ENCODE measurements at places on chromosomes 6 and 20. TPM values are rescaled to one million over a fixed set of nuclear protein-coding genes. Genes with fewer than 3 reads are reported as not detected.
A peak's percentile ranks its signal among the peaks of the same experiment; 100 is the strongest.

GRCh38 chr6:19472153-19472552, 365.0 kb upstream of the ID4 start:
- peak; percentile 87 for DNase-seq

DNA sequence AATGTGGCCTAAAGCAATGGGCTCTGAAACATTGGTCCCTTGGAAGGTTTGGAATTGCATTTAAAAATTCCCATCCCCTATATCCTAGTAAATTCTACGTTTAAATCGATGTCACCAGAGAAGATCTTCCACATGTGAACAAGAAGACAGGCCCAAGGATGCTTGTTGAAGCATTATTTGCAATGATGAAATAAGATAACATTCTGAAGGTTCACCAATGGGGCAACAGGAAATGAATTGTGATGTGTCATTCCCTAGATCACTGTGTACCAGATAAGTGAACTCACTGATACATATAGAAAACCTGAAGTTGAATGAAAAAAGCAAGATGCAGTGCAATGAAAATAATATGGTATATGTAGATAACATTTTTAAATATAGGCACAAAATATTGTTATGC, 464.3 kb upstream of the BTBD3 start:
- no peak for DNase-seq

DNA sequence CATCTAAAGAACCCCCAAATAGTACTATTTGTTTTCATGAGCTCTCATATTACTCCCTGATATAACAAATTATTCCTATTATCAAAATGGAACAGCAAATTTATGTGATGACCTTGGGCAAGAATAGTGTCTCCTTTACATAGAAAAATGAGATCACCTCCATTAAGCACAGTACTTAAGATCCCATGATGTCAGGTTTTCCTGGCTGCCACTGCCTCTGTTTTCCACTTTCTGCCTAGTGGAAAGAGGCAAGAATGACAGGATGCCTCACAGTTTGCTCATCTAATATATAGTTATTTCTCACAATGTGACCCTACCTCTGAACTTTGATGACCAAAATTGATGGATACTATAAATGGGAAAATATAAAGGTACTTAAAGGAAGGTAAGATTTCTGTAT, 260.1 kb upstream of the SGK1 start:
- DNase-seq: no peak

The ANKRD66 gene
- not detected for total RNA-seq

The MOCS1 gene
- total RNA-seq: 13.7 TPM

The BRD2 gene
- 76.3 TPM for total RNA-seq

The TRIM40 gene
- total RNA-seq: not detected

GRCh38 chr20:4225745-4226144, 210.4 kb upstream of the RNF24 start:
- peak; percentile 94 for DNase-seq

- DNase-seq: no peak
These were observed 3.8 kb upstream of the CUL9 start for GRCh38 chr6:43178150-43178549.

The SNAP91 gene
- not detected for total RNA-seq

GRCh38 chr20:20614391-20614790, 98.1 kb downstream of the RALGAPA2 start:
- DNase-seq: no peak

The TMEM14A gene
- 91.0 TPM for total RNA-seq

GRCh38 chr6:144690133-144690532, 405.0 kb downstream of the UTRN start:
- DNase-seq: no peak

The LY6G6C gene
- not detected for total RNA-seq

DNA sequence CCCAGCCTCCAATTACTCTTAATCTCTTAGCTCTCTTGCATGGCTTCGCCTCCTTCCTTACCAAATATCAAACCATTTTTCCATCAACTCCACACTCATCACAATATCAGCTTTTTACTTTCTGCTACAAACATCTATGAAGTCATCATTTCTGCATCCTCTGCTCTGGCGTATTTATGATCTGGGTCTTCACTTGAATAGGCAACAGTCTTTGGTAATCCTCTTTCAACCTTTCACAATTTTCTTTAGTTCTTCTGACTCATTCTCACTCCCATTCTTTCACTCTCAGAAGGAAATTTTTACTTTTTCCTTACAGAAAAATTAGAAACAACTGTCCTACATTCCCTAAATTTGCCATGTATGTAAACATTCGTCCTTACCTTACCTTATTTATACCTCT, 522.4 kb downstream of the HDGFL1 start:
- no peak for DNase-seq

GRCh38 chr6:6788394-6789032, 200.0 kb downstream of the LY86 start:
- no peak for DNase-seq

The LPIN3 gene
- not detected for total RNA-seq

DNA sequence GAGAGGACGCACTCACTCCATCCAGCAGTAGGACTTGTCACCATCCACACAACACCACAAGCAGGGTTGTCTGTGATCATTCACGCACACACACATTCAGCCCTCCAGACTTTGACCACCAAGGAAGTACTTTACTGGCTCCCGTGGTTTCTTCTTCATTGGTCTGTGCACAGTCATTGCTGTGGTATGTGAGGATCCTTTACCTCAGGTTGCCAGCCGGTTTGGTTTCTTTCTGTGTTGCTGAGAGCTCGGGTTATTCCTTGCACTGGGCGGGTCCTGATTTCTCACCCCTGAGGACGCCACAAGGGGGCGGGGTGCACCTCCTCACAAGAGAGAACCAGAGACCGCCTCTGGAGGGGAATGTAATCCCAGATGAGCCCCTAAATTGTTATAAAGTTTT, 11.2 kb downstream of the SLC35A1 start:
- peak; percentile 76 for DNase-seq

- DNase-seq: peak; percentile 86
These were observed 43.7 kb upstream of the MAP7 start for GRCh38 chr6:136593748-136594490.

- peak; percentile 46 for DNase-seq
These were observed 23.8 kb downstream of the MANEA start for GRCh38 chr6:95601133-95601532.

DNA sequence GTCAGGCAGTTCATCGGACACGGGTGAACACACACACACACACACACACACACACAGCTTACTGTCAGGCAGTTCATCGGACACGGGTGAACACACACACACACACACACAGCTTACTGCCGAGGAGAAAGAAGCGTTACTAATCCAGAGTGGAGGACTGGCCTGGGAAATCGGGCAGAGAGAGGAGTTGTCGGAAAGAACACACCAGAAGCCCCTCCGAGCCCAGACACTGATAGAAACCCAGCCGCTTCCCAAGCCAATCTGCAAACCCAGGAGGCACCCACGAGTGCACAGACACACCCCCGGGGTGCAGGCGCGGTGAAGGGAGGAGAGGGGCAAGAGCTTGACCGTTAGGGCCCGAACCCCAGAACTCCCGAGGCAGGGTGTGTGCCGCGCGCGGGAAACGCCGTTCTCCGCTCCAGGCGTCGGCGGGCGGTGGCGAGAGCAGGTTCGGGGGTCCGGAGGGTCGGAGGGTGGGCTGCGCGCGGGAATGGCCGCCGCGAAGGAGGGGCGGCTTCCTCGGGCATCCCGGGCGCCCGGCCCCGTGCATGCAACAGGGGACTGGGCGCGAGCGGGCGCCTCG, 636 bp downstream of the ELOVL2 start:
- no peak for DNase-seq

GRCh38 chr20:62778601-62779416, 17.5 kb upstream of the MRGBP start:
- no peak for DNase-seq

- no peak for DNase-seq
These were observed 152.4 kb upstream of the MAN1A1 start for GRCh38 chr6:119501798-119502483.

The TINAG gene
- total RNA-seq: not detected

GRCh38 chr6:134624781-134625180, 306.9 kb upstream of the SGK1 start:
- DNase-seq: no peak

The MYLK2 gene
- 1.0 TPM for total RNA-seq

- DNase-seq: no peak
These were observed 38.7 kb downstream of the STK38 start for GRCh38 chr6:36508532-36508931.

GRCh38 chr6:67287566-67287965, 1347.5 kb upstream of the ADGRB3 start:
- no peak for DNase-seq

The OXT gene
- total RNA-seq: not detected

GRCh38 chr6:11370191-11371018, 137.9 kb upstream of the NEDD9 start:
- no peak for DNase-seq

- no peak for DNase-seq
These were observed 32.7 kb upstream of the NKX2-4 start for GRCh38 chr20:21430020-21430419.

DNA sequence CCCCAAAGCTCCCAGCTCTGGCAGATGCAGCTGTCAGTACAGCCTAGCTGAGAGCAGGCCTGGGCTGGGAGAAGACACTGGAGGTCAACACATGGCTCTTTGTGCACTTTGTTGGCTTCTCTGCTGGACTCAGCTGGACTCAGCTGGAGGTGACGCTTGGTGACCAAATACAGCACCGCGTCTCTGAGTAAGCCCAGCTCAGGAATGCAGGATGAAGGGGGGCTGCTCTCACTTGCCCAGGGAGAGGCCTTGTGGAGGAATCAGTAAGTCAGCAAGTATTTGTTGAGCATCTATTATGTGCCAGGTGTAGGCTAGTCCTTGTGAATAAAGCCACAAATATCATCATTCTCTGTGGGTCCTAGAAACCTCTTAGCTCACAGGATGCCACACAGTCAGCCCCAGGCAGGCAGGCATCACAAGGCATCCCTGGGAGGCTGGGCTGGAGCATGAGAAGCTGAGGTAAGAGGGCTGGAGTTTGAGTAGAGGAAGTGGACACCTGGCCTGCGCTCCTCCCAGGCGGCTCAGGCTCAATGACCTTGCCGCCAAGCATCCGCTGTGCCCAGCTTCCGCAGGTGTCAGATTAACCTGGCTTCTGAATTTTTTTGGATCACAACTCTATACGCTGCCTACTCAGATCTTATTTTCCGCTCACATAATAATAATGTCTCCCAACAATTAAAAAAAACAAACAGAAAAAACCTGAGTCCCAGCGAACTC, 95.4 kb downstream of the TMEM170B start:
- peak; percentile 88 for DNase-seq

The DEFB132 gene
- total RNA-seq: not detected

GRCh38 chr20:2742934-2743559, 50.5 kb downstream of the EBF4 start:
- peak; percentile 46 for DNase-seq

DNA sequence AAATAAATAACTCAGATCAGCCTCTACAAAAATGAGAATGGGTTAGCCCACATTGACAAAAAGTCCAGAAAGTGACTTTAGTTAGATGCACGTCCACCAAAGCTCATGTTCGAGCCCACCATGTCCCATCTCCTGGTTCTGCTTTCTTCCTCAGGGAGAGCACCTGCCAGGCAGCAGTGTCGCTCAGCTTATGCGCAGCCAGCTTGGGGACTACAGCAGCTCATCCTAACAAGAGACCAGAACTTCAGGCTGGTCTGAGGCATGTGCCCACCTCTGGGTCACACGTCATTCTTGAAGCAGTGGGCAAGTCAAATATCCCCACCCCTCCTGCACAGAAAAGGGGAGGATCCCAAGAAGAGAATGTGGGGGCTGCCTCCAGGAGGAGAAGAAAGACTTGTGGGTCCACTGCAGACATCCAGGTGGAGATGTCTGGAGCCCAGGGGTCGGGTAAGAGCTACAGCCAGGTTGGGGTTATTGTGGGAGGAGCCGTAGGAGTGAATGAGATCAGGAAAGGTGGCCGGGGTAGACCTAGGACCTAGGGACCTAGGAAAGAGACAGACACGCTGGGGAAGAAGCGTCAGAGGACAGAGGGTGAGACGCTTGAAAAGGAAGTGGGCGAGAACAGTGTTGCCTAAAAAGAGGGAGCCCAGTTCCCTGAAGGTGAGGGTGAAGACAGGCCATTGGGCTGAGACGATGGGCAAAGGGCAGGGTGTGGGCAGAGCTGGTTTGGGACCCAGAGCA, 52.5 kb downstream of the SSR1 start:
- no peak for DNase-seq

GRCh38 chr6:7773322-7773721, 47.4 kb downstream of the BMP6 start:
- no peak for DNase-seq

The SOX18 gene
- 70.0 TPM for total RNA-seq

The HRH3 gene
- not detected for total RNA-seq

DNA sequence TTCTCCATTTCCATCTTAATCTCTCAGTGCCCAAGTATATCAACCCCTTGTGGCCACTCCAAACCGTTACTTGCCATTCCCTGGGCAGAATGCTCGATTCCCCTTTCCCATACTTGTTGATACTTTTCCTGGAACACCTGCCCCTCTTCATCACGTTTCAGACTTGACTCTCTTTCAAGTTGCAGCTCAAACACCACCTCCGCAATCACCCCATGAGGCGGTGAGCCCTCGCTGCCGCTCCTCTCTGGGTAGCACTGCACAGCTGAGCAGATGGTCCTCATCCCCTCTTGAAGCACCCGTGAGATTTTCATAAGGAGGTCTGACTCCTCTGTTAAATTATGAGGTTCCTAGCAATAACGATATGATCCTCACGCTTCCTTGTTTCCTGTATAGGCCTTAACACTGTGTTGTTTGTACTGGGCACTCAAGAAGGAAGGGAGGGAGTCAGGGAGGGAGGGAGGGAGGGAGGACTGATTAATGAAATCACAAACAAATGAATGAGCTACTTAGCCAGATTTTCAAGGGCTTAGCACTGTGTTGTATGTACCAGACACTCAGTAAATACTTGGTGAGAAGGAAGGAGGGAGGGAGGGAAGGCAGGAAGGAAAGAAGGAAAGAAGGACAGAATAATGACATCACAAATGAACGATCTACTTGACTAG, 8.0 kb upstream of the UQCC2 start:
- no peak for DNase-seq

DNA sequence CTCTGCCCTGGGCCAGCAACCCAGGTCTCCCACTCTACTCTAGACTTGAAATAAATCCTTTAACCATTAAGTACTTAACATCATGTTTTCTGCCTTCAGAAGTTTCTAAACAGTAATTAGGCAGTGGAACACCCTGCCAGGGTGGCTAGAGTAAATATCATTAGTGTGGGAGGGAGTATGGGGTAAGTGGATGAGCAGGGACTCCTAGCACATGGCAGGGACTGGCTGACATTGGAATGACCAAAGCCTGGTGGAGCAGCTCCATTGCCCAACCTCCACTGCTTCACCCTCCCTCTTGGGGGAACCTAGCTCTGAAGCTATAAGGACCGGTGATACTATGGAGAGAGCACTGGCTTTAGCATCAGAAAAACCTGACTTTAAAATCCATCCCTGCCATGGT, 167.1 kb downstream of the MAFB start:
- DNase-seq: no peak

- no peak for DNase-seq
These were observed 22.3 kb upstream of the APMAP start for GRCh38 chr20:25014816-25015215.

DNA sequence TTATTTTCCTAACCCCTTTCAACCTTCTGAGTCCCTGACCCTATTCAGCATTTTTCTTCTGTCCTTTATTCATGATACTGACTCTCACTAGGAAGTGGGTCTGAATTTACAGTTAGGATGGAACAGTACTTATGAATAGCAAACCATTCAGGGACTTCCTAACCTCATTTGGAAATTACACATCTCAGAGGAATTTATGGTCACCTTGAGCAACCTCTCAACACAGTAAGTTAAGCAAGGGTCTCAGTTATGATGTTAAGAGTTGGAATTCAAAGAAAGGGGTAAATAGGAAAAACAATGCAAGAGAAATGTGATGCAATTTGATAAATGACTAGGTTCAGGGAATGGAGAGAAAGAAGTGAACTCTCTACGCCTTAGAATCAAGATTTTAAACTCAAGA, 97.3 kb downstream of the GPR6 start:
- no peak for DNase-seq

The SOBP gene
- 0.31 TPM for total RNA-seq
